ENCODE measurements at places on chromosomes 3 and 15. TPM values are rescaled to one million over a fixed set of nuclear protein-coding genes. Genes with fewer than 3 reads are reported as not detected.

The SNURF gene
- polyA plus RNA-seq = 25.9 TPM

The DNAH12 gene
- polyA plus RNA-seq = 3.0 TPM

- no peak for DNase-seq
Measured at GRCh38 chr3:45596290-45596791, 1.8 kb downstream of the LIMD1 start.

DNA sequence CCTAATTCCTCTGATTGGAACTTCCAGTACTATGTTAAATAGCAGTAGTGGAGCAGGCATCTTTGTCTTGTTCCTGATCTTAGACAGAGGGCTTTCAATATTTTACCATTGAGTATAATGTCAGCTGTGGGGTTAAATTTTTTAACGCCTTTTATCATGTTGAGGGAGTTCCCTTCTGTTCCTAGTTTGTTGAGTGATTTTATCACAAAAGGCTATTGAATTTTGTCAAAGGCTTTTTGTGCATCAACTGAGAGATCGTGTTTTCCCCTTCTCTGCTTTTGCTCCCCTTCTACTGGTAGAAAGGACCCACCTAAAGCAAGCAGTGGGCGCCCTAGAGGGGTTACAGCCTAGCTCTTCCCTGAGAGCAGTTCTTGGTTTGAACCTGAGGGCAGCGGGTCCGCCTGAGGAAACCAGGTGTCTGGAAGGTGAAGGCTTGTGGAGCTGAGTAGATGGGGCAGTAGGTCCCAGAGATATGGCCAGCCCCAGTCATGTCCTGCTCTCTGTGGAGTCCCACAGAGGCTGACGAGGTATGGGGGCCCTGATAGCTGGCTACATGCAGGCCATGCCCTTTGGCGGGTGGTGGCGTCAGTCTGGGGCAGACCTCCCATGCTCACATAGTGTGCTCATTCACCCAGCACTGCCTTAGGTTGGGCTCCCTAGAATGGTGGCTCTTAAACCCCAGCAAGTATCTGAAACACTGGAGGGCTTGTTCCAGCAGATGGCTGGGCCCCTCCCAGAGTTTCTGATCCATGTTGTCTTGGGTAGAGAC, 11.3 kb downstream of the HDAC11 start:
- no peak for DNase-seq

DNA sequence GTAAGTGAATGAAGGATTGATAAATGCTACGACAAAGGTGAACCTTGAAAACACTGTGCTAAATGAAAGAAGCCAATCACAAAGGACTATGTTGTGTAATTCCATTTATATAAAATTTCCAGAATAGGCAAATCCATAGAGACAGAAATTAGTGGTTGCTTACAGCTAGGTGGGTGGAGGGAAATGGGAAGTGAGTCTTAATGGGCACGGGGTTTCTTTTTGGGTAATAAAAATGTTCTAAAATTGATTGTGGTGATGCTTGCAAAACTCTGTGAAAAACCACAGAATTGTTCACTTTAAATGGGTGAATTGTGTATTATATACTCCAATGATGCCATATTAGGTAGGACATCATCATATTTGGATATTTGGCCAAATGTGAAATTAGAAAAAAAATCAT, 20.9 kb upstream of the TEX9 start:
- no peak for DNase-seq

- DNase-seq = no peak
Measured at GRCh38 chr3:48899273-48899672, 591 bp upstream of the SLC25A20 start.

- DNase-seq = peak; percentile 72
Measured at GRCh38 chr3:120498556-120499346, 48.0 kb upstream of the FSTL1 start.

GRCh38 chr3:62926494-62926893, 51.3 kb upstream of the CADPS start:
- no peak for DNase-seq

DNA sequence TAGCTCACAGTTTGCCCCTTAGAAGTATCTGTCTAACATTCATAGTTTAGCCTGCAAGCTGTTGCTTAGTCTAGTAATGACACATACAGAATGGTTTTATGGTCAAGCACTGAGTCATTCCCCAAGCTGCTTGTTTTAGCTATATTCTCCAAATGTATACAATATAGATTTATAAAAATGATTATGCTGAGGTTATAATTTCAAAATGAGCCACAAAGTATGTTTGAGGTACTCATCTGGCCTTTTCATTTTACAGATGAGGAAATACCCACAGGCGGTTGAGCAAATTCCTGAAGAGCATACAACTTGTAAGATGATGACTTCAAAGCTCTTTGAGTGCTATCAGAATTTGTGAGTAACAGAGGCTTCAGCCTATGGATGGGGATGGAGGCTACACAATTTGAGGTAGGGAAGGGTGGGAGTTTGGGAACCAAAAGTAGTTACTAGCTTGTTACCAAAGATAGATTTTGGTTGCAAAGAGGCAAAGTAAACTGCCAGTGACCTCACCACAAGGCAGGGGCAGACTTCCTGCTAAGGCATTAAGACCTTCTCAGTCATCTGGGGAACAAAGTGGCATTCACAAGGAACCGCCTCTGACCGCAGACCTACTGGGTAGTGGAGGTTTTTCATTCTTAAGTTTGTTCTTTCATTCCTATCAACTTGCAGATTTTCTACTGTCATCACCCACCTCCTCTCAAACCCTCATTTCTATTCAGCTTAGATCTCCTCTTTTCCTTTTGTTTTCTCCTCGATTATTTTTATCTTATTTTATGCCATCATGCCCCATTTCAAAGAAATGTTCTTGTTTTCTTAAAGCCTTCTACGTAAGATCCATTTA, 257.2 kb upstream of the NECTIN3 start:
- DNase-seq = no peak

The ZNF385D gene
- polyA plus RNA-seq = 17.4 TPM

GRCh38 chr3:81951106-81951505, 189.7 kb upstream of the GBE1 start:
- no peak for DNase-seq

DNA sequence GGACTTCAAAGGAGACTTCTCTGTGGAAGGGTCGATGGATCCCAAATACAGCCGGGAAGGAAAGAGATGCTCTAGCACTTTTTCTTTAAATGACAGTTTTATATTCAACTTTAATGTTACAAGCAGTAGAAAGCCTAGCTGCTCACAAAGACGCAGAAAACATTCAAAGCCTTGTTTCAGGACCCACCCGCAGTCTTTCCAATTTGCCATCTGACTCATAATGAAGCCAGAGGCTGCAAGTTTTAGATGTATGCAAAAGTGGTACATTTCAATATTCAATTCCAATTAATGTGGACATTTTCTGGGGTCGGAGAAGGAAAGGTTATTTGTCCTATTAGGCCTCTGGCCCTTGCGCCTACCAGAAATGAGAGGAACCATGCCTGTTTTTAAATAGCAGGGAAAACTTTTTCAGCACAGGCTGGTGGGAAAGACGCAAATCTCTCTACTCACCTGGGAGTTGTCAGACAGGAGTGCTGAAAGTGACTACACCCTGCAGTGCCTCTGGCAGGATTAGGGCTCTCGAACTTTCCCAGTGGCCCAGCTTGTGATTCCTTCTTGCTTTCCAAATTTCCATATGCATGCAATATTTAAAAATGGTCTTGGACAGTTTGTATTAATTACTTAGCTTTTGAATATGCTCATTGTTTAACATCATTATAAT, 117.4 kb upstream of the MBNL1 start:
- DNase-seq = no peak

GRCh38 chr3:98897701-98898100, 3.8 kb downstream of the DCBLD2 start:
- no peak for DNase-seq

DNA sequence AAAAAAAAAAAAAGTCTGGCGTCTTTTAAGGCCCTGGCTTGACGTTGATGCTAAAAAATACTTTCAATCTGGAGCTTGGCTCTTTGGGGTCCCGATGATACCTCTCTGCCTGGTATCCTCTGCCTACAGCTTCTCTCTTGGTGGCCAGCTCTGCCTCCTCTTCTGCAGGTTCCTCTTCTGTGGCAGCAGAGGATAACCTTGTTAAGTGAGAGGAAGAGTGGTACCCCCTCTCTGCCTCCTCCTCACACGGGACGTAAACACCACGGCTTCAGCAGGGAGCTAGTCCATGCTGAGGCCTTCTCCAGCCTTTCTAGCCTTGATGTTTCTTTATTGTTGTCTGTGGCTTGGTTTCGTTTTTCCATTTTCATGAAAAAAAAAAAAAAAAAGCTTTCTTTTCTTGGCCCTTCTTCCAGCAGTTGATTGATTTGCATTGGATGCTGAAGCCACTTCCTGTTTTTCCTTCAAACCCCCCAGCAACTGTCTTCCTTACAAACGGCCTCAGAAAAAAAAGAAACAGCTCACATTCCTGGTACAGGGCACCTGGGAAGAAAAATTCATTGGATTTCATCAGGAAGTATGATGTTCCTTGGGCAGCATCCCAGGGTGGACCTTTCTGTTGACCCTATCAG, 59.7 kb downstream of the RORA start:
- no peak for DNase-seq

The BCHE gene
- 11.3 TPM for polyA plus RNA-seq

The GYG1 gene
- 30.4 TPM for polyA plus RNA-seq

GRCh38 chr3:71069797-71070196, 513.7 kb downstream of the FOXP1 start:
- no peak for DNase-seq

The GRAMD2A gene
- 10.6 TPM for polyA plus RNA-seq

The THRB gene
- 31.4 TPM for polyA plus RNA-seq
